ENCODE measurements at places on chromosomes 5 and 9. TPM values are rescaled to one million over a fixed set of nuclear protein-coding genes. Genes with fewer than 3 reads are reported as not detected.

Gene CHSY3
- total RNA-seq, result 3.9 TPM

Gene BNC2
- 33.9 TPM for total RNA-seq

- no peak overlapping the region for H3K27ac ChIP-seq
- no peak for DNase-seq
- H3K4me3 ChIP-seq, result no peak overlapping the region
- no peaks in the 10 kb centered on the region for H3K36me3 ChIP-seq
- H3K27me3 ChIP-seq, result no peaks in the 10 kb centered on the region
These were observed 71.1 kb downstream of the ACER2 start for GRCh38 chr9:19479874-19480273.

DNA sequence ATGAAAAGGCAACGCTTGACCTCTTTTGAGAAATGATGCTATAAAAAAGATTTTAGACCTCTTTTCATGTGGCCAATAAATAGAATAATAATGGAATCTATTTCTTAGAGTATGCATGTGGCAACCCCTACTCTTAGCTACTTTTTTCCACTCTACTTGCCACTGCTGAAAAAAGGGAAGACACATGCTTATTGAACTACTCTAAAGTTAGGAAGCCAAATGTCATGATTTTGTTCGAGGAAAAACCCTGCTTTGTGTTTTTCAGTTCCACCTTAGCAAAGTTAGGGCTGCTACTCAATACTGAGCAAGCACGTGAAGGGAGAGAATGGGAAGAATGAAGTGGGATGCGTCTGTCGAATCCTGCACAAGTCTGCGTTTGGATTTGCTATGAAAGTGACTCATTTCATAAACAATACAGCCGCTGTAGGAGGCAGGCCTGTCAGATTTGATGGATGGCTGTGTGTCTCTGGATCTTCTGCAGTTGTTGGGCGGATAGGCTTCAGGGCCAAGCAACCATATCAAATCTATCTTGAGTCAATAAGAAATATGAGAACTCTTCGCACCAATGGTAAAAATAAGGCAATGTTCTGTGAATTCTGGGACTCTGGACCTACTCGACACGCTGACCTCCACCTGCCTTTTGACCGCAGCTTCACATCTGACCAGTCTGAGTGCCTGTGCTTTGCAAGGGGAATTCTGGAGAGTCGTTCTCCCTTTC is 333.6 kb downstream of the PIK3R1 start:
- no peaks in the 10 kb centered on the region for H3K36me3 ChIP-seq
- H3K27me3 ChIP-seq, result no peaks in the 10 kb centered on the region
- H3K4me1 ChIP-seq, result peaks cover 18% of the 10 kb centered on the region
- H3K27ac ChIP-seq, result no peak overlapping the region

- H3K4me1 ChIP-seq, result no peaks in the 10 kb centered on the region
- no peak overlapping the region for H3K27ac ChIP-seq
- H3K27me3 ChIP-seq, result no peaks in the 10 kb centered on the region
- H3K4me3 ChIP-seq, result no peak overlapping the region
- no peak for DNase-seq
These were observed 15.7 kb downstream of the FBN2 start for GRCh38 chr5:128522336-128522735.

Data from vagina (tissue), 2 donors.